Midbrain (tissue), 1 donor: ENCODE measurements at places on chromosomes 11 and 22.

DNA sequence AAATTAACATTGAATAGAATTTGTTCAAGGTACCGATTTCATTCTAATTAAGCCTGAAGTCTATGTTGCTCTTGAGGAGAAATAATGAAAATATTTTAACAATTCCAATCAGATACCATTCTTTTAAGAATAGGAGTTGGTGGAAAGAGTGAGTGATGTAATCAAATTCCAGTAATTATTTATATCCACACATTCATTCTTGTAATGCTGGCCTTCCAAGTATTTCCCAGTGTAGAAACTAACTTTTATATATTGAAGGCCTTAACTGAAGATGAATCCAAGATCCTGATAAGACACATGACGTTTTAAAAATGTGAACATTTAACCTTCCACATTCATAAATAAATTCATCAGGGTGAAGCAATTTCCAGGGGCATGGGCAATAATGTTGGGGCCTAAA lies 36.6 kb upstream of the PAX6 start:
- no peak for DNase-seq

GRCh38 chr11:17593466-17594245 lies 46.6 kb downstream of the OTOG start:
- DNase-seq = no peak

GRCh38 chr22:40593460-40594273 lies 42.9 kb downstream of the MRTFA start:
- DNase-seq = no peak

DNA sequence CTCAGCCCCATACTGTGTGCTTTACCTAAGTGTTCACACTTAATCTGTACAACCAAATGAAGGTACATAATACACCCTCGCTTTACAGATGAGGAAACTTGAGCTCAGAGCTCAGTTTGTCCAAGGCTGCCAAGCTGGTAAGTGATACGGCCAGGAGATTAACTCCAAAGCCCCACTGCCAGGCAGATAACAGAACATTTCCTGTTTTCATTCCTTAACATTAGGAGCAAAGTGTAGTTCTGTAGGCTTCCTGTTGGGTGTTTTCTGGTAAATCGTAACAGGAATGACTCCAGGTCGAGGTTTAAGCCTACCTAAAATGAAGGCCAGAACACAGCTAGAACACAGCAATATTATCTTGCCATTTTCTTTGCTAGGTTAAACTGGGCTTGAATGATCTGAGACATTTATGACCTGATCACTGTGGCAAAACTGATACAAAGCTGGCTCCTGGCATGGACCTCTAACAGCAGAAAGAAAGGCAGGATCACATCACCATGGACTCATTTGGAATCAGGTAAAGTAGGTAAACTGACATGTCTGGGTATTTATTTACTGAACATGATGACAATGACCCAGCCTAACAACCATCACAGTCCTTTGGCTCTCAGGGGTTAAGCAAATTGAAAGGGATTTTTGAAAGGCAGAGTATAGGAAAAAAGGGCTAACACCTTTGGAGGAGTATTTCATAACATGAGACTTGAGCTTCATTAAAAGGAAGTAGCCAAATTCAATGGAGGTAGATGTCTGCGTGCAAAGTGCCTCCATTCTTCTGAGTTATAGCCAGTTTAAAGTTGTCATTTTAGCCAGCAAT lies 3.9 kb upstream of the NUP50 start:
- no peak for DNase-seq

GRCh38 chr22:28799606-28800307 lies 612 bp downstream of the XBP1 start:
- DNase-seq = peak; percentile 26

DNA sequence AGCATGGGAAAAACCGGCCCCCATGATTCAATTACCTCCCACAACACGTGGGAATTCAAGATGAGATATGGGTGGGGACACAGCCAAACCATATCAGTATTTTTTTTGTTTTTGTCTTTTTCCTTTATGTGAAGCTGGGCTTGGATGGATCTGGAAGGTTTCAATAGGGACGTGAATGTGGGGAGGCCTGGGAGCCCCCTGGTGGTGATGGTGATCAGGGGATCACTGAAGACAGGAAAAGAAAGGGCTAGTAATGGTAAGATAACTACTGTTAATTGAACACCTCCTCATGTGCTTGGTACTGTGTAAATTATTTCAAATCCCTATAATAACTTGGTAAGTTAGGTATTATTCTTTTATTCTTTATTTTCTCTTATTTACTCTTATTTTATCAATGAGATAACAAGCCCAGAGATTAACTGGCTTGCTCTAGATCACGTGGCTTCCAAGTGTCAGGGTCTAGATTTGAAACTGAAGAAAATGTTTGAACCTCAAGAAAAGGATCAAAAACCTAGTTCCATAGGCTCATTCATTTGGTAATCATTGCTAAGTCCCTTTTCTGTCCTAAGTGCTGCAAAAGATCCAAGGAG lies 364.2 kb downstream of the TENM4 start:
- DNase-seq = peak; percentile 13

DNA sequence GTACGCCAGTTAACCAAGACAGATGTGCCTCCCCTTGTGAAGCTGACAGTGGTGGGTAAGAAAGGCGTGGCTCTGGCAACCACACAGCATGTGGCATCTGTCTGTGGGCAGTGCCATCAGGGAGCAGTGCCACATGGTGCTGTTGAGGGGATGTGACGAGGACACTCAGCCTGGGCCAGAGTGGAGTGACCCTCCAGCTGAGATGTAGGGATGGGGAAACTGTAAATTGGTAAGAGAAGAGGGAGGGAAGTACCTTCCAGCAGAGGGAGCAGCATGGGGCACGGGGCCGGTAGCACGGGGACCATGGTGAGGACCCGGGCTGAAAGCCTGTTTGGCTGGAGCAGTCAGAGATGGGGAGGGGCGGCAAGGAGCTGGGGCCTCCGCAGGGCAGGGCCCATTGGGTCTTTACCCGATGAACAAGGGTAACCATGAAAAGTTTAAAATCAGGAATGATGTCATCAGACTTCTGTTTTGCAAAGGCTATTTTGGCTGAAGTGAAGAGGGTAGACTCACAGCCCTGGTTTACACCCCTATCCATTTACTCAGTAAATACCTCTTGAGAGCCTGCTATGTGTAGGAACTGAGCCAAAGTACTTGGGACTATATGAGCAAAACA lies 10.4 kb downstream of the TMPRSS6 start:
- no peak for DNase-seq

- DNase-seq = no peak
Observed at GRCh38 chr11:111606986-111607385, 4.7 kb downstream of the SIK2 start.

DNA sequence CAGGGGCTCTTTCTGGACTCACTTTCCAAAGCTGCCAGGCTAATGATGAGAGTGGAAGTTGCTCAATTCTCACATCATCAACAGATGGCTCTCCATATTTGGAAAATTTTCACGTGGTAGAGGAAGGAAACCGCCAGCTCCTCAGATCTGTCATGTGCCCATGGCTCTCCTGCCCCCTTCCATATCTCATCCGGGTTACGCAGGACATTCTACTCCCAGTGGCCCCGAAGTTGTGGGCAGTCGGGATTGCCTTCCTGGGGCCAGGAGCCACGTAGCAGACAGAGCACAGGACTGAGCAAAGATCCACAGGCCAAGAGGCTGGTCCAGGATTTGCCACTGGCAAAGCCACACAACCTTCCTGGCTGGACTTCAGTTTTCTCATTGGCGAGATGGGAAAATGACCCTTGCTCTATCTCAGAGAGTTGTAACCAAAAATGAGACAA lies 38.8 kb downstream of the RPUSD4 start:
- DNase-seq = no peak

DNA sequence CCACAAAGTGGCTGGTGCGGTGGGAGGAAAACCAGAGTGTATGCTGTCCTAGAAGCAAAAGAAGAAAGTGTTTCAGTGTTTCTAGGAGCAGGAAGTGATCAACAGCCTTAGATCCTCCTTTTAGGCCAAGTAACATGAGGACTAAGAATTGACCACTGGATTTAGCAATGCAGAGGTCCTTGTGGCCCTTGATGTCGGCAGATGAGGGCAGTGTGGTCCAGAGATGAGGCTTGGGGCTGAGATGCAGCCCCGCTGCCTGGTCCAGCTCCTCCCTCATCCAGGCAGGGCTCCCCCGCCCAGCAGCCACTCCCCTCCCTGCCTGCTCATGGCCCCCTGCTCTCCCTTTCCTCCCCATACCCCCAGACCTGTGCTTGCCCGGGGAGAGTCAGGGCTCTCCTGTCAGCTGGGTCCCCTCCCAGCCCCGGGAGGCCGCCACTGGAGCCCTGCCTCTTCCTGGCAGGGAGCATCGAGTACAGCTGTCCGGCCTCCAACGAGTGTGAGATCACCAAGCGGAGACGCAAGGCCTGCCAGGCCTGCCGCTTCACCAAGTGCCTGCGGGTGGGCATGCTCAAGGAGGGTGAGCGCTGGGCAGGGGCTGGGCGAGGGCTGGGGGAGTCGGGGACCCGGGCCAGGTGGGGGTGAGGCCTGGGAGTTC lies 3.7 kb downstream of the TRMT112 start:
- DNase-seq = no peak

GRCh38 chr22:47071807-47072641 lies 309.6 kb downstream of the TBC1D22A start:
- no peak for DNase-seq

DNA sequence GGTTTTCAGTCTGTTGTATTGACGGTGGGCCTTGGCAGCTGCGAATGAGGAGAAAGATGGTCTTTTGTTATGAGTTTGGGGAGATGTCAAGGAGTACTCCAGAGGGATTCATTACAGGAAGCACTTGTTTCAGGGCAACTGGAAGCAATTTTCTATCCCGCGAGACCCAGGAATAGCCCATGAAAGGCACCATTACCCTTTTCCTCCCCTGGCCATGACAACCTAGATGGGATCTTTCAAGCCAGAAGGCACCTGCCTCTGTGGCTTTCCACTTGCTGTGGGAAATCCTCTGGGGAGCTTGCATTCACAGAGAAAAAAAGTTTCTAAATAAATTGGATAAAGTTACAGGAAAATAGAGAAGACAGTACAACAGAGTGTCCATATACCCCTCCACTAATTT lies 2.7 kb downstream of the ZNF215 start:
- DNase-seq = no peak

DNA sequence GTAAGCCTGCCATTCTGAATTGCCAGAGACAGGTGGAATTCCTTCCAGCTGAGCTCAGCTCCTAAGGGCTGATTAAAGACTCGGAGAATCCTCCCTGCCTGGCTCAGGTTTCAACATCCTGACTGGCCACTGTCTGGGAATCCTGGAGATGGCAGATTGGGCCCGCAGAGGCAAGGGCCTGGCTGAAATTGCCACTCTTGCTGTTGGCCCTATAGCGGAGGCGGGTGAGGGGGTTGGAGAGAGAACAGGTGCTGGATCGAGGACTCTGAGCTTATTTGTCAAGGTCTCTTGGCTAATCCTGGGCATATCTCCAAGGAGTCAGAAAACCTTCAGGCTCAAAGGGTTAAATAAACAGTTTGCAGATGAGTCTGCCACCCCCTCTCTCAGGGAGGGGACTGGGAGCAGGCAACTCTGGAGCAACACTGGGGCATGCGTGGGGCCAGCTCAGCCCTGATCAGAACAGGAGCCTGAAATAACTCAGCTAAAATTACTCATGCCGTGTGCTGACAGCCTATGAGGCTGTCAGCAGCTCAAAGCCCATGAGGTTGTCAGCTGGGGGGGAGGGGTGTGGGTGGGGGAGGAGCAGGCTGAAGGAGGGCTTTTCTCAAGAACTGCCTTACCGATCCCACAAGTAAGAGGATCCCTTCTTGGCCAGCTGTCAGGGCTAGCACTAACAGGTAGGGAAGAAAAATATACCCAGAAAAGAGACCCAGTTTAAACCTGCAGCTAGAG lies 14.7 kb upstream of the MFRP start:
- peak; percentile 43 for DNase-seq

DNA sequence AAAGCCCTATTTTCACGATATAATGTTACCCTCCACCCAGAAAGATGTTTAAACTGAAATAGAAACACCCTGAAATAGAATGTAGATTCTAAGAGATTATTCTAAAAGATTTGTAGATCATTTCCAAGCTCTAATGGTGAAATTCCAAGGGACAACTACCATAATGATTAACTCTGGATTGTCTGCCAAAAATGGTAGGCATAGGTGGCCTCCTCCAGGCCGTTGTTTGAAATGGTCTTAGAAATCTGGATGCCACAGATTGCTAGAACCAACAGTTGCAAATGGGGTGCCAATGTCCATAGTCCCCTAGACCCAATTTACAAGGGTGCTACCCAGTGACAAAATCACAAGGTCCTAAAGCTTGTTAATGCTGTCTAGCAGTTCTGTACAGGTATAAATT lies 6.7 kb upstream of the SLC6A5 start:
- DNase-seq = no peak

- DNase-seq = no peak
Observed at GRCh38 chr11:63042596-63042995, 27.0 kb upstream of the SLC22A8 start.

- no peak for DNase-seq
Observed at GRCh38 chr11:19242179-19242932, 1.6 kb upstream of the E2F8 start.

DNA sequence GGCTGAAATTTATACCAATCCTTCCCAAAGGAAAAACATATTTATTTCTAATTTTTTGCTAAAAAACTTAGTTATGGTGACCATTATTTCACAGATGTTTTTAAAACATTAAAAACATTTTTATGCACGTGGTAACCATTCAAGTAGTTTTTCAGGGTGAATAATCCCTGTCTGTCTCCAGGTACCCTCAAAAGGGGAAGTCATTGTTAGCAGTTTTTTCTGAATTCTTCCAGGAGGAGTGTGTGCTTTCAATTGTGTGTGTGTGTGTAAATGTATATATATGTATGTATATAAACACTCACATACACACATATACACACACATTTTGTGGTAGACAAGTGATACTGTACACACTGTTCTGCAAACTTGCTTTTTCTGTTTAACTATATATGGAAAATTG lies 43.9 kb downstream of the MIAT start:
- DNase-seq = no peak

DNA sequence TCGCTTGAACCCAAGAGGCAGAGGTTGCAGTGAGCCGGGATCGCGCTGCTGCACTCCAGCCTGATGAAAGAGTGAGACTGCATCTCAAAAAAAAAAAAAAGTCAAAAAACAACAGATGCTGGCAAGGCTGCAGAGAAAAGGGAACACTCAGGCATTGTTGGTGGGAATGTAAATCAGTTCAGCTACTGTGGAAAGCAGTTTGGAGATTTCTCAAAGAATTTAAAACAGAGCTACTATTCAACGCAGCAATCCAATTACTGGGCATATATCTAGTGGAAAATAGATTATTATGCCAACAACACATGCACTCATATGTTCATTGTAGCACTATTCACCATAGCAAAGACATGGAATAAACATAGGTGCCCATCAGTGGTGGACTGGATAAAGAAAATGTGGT lies 89.7 kb downstream of the EFCAB6 start:
- DNase-seq = no peak
